Mesangial cell (primary cell): ENCODE measurements at places on chromosomes 5 and 9. TPM values are rescaled to one million over a fixed set of nuclear protein-coding genes. Genes with fewer than 3 reads are reported as not detected.

DND1 gene
- under 0.01 and 0.33 TPM in 2 replicates for total RNA-seq

TSTD2 gene
- 9.8 and 10.8 TPM in 2 replicates for total RNA-seq

FGF18 gene
- 0.33 and 14.1 TPM in 2 replicates for total RNA-seq

TAF11L10 gene
- not detected in 2 replicates for total RNA-seq

TCF7 gene
- total RNA-seq, result 2.6 and 2.8 TPM in 2 replicates

MELK gene
- 8.2 and 70.7 TPM in 2 replicates for total RNA-seq

DCAF10 gene
- total RNA-seq, result 23.8 and 29.0 TPM in 2 replicates

FGFR4 gene
- total RNA-seq, result 15.8 and 25.6 TPM in 2 replicates

PCDHGC5 gene
- 0.33 and 1.4 TPM in 2 replicates for total RNA-seq

ORM1 gene
- not detected in 2 replicates for total RNA-seq
